ENCODE measurements at places on chromosomes 13 and 19.

DNA sequence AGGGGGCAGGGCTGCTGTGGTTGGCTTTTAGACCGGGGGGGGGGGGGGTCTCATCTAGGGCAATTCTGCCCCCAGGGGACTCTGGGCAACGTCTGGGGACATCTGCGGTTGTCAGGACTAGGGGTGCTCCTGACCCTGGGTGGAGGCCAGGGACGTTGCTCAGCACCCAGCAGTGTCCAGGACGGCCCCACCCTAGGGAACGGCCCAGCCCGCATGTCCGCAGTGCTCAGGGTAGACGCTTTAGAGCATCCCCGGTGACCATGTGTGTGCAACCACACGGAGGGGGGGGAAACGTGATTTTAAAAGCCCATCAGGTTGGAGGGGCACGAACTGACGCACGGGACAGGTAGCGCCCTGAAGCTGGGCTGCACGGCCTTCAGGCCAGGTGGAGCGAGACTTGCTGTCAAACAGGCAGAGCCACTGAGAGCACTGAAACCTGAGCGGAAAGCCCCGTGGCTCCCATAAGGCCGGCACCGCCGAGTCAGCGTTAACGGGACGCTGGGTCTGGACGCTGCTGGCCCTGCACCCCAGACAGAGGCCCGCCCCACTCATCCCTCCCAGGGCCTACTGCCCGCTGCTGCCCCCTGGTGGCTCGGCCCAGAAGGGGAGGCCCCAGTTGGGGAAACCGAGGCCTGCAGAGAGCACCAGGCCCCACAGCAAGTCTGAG is 8.3 kb downstream of the CACTIN start:
- peak; percentile 22 for DNase-seq

DNA sequence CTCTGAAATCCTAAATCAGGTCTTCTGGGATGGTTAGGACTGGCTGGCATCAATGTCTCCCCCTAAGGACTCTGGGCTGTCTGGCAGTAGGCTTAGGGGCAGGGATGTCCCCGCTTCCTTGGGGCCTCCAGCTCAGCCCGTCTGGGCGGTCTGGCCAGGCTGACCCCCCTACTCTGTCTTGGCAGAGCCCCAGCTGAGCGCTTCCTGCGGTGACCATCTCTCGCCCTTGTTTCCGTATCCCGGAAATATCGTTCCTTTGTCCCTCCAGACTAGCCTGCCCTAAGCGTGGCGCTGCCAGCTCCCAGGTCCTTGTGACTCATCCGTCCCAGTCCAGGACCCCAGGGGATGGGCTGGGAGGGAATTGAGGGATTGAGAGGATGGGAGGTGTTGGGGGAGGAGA is 11.3 kb downstream of the GTPBP3 start:
- peak; percentile 43 for DNase-seq

DNA sequence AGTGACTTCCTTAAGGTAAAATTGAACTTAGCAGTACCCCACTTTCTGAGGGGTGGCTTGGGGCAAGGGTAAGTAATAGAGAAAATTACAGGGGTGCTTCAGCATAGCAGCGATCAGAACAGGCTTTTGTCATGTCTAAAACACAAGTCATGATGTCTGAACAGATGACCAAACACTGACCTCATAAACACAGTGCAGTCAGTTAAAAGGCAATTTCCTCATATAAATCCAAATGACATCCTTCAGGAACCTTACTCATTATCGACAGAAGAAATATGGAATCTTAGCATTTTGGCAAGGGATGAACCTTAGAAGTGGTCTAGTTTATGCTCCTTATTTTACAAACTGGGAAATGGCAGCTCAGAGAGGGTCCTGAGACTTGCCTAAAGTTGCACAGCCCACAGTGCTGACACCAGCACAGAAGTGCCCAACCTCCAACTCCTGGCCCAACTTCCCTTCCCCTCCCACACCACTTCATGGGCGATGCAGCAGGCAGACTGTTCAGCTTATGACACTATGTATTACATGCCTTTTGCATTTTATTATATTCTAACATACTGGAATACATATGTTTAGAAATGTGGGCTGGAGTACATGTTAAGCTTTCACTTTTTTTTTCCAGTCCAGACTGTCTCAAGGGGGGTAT is 3.6 kb downstream of the GJA3 start:
- DNase-seq: no peak

DNA sequence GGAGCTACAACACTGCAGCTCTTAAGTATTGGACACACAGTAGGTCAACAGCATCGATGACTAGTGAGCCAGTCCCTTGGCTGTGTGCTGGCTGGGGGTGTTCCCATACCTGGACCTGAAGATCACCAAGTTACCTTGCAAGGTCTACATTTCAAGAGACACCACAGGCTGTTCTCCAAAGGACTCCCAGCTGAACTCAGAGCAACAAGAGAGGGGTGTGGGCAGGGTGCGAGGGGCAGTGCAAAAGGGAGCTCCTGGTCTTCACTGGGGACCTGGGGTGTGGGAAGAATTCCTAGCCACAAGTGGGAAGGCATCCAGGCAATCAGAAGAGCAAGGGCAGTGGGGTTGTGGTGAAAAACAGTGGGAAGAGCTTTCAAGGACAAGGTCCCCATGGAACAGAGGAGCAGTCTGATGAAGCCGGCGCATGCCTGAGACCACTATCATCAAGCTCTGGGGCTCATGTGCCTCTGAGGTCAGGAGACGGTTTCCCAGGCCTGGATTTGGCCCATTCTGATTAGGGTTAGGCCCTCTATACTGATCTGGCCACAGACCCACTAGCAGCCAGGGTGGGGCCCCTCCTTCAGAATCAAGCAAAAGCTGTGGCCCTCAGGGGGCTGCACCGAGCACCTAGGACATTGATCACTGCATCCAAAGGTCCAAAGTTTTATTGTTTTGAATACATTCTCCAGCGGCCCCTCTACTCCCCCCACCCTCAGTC is 4.7 kb upstream of the GSK3A start:
- DNase-seq: no peak

GRCh38 chr13:100546713-100547405 is 41.7 kb downstream of the GGACT start:
- no peak for DNase-seq

DNA sequence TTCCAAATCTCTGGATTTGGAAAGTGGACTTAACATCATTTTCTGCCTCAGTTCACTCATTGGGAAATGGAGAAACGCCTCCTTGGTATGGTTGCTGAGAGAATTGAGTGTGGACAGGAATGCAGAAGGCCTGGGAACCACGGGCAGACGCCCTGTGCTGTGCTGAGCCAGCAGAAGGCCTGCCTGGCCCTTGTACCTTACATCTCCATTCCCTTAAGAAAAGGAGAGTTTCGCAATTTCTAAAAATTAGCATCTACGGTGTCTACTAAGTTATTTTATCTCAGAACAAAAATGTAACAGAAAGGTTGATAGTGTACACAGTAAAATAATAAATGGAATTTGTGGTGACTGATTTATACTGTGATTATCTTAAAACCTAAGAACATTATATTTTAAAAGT is 78.7 kb downstream of the IPO5 start:
- DNase-seq: no peak

GRCh38 chr13:50220938-50221337 is 205.7 kb downstream of the KCNRG start:
- no peak for DNase-seq

- DNase-seq: no peak
Observed at GRCh38 chr19:23273022-23273589, 22.9 kb upstream of the ZNF724 start.

Measured in NCI-H82 (cell line).